ENCODE measurements at places on chromosomes 13 and 19.

DNA sequence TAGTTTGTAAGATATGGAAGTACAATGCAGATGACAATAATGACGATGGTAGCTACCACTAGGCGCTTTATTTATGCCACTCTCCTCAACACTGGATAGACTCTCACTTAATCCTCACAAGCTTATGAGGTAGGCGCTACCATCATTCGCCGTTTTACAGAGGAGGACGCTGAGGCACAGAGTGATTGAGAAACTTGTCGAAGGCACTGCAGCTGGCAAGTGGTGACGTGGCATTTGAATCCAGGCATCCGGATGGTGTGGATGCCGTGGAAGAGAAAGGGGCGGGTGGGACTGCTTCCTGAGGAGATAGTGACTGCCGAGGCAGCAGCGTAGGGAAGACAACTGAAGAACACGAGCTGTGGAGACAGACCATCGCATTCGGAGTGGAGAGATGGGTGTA is 1.3 kb upstream of the RPS9 start:
- no peak for DNase-seq

DNA sequence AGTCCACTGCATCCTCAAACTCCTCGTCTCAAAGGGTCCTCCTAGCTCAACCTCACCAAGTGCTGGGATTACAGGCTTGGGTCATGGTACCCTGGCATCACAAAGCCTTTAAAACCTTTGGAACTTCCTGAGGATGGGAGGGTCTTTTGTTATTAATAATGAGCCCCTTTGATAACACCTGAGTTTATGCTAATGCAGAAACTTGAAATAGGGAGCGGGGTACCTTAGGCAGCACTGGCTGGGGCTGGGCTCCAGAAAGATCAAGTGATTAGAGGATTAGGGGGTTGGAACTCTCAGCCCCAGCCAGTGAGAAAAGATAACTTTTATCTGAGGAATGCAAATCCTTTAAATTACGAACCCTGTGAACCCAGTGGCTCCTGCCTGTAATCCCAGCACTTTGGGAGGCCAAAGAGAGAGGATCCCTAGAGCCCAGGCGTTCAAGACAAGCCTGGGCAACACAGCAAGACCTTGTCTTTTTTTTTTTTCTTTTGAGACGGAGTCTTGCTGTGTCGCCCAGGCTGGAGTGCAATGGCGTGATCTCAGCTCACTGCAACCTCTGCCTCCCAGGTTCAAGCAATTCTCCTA is 9.3 kb upstream of the PSPC1 start:
- no peak for DNase-seq

- no peak for DNase-seq
These were observed 389.2 kb downstream of the NDFIP2 start for GRCh38 chr13:79870123-79870522.

- no peak for DNase-seq
These were observed 540.6 kb upstream of the HTR2A start for GRCh38 chr13:47437406-47437805.

- DNase-seq: no peak
These were observed 18.8 kb downstream of the SACS start for GRCh38 chr13:23414682-23415081.

GRCh38 chr13:78145276-78145675 is 226.6 kb upstream of the EDNRB start:
- no peak for DNase-seq

- no peak for DNase-seq
These were observed 8.1 kb upstream of the STOML3 start for GRCh38 chr13:38998739-38999138.

- no peak for DNase-seq
These were observed 1411.5 kb downstream of the SLITRK5 start for GRCh38 chr13:89082623-89083022.

DNA sequence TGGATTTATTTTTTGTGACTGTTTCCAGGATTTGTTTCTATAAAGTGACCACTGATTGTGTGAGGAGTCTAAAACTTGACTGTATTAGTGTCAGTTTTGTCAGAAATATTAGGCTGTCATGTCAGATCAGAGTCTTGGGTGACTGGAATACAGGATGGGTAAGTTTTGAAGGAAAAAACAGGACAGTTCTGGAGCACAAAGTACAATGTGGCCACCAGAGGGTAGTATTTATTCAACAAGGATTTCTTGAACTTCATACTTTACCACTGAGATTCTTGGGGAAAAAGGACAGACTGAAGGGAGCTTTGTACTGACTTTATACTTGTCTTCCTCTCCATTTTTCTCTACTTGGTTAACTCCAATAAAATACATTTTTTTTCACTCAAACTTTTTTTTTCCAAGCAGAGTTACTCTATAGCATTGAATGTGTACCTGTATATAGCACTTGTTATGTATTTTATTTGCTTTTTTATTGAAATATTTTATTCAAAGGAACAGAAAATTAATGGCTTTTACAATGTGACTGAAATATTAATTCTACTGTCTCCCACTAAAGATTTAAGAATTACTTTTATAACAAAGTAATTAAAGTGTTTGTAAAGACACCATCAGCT is 51.1 kb downstream of the LMO7 start:
- no peak for DNase-seq

DNA sequence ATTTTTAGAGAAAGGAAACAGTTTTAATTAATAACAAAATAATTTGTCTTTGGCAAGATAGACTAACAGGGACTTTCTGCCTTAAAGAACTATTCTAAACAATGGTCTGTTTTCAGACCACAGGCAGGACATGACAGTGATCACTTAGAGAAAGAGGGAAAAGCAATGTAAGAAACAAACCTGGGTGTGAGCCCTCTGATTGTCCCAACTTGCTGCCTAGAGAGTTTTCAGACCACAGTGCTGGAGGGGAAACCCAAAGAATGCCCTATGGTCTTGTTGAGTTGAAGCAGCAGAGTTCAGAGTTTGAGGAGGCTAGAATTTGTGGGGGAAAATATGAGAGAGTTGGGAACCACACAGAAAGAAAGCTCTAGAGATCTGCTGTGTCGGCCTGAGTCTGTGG is 38.1 kb downstream of the DGKH start:
- no peak for DNase-seq

- no peak for DNase-seq
These were observed 136.9 kb downstream of the USP12 start for GRCh38 chr13:27034678-27035111.

GRCh38 chr13:95471960-95472359 is 80.6 kb upstream of the CLDN10 start:
- no peak for DNase-seq
